ENCODE measurements at places on chromosomes 1 and 21. TPM values are rescaled to one million over a fixed set of nuclear protein-coding genes. Genes with fewer than 3 reads are reported as not detected.

TNFRSF14 gene
- total RNA-seq = 9.1 TPM

LCE2B gene
- total RNA-seq = not detected

UBASH3A gene
- not detected for total RNA-seq

CFAP45 gene
- total RNA-seq = not detected

RHOU gene
- total RNA-seq = 0.10 TPM

CD84 gene
- not detected for total RNA-seq

PDE9A gene
- total RNA-seq = not detected

Measured in myocyte (in vitro differentiated cells).